Stimulated activated CD4-positive, alpha-beta T cell treated with anti-CD3 and anti-CD28 coated beads, Interleukin-15, amount 100 ng/mL, for 1 hour (primary cell): ENCODE measurements at places on chromosomes 7 and 10.

GRCh38 chr10:118734475-118734874 lies 20.3 kb downstream of the CACUL1 start:
- DNase-seq = no peak

DNA sequence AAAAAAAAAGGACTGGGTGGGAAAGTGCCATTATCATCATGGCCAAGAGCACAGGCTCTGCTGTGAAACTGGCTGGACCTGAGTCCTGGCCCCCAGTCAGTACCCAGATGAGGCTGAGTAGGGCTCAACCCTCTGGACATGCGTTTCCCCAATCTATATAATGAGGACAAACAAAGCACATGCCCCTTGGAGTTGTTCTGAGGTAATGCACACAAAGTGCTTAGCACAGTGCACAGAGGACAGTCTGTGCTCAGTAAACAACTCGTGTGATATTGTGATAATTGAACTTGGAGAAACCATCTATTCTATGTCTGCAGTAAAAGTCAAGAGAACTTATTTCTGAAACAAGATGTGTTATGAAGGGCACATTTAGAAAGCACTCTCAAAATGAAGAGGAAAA lies 138.8 kb downstream of the KCNMA1 start:
- no peak for DNase-seq

DNA sequence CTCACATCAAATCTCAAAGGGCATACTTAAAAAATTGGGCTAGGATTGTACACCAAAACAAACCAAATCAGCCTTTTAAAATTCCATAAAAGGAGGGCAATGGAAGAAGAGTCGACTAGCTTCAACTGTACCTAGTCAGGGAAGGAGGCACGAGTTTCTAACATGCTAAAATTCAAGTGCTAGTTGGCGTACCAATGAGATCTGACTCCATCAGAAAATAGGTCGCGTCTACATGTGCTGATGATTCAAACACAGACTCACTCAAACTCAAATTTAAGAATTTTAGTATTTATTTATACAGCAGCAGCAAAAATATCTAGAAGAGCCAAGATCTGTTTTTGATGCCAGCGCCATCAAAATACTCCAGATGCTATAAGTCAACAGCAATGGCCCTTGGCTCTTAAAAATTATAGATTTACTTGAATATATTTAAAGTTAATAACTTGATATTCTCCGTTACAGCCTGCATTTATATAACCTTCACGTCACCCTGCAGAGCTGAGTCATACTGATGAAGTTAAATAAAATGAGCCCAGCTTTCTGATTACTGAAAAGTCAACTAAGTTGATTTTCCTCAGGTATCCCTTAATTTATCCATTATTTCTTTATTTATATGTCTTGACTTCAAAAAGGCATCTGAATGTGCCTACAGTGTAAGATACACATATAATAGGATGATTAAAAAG lies 302.1 kb upstream of the IMMP2L start:
- no peak for DNase-seq

DNA sequence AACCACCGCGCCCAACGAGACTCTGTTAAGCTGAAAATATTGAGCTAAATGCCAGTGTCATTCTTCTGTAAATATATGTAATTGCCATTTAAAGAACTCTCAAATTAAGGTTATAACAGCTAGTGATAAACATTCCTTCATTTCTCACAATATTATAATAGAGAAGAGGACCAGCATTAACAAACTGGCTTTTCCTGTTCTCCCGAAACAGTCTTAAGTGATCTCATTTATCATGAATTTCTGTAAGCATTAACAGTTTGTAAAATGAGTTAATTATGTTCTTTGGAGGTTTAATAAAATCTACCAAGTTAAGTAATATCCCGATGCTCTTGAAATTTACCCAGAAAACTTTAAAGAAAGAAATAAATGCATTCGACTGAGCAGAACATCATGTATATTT lies 352.8 kb downstream of the KCNMA1 start:
- no peak for DNase-seq

- no peak for DNase-seq
These were observed 24.8 kb upstream of the INPP5A start for GRCh38 chr10:132512693-132513345.

GRCh38 chr7:23471106-23471859 lies 992 bp upstream of the IGF2BP3 start:
- no peak for DNase-seq

- DNase-seq = no peak
These were observed 209.3 kb upstream of the TBX20 start for GRCh38 chr7:35463176-35463700.

GRCh38 chr10:78875932-78876331 lies 192.8 kb upstream of the ZMIZ1 start:
- no peak for DNase-seq

DNA sequence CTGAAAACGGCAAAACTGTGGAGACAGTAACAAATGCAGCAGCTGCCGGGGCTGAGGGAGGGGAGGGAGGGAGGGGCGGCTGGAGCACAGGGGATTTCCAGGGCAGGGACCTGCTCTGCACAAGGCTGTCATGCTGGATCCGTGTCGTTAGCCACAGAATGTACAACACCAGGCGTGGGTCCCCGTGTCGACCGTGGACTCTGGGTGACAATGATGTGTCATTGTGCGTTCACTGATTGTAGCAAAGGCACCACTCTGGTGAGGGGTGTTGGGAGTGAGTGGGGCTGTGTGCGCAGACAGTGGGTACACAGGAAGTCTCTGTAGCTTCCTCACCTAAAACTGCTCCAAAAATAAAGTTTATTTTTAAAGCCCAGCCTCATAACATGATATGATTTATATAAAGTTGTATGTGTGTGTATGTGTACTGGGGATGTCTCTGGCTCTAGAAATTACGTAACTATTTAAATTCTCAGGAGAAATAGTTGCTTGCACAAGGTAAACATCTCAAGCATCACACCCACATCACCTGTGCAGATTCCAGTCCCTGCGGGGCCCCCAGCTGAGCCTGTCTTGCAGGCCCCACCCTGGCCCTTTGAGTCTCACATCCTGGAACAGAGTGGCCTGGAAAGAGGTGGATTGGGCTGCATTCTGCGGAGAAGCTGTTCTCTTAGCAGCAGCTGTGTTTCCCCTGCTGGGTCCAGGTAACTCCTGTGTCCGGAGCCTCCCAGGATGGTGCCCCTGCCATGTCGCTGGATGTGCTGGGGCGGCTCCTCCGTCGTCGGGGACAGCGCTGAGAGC lies 135.7 kb downstream of the DYNC2I1 start:
- no peak for DNase-seq

DNA sequence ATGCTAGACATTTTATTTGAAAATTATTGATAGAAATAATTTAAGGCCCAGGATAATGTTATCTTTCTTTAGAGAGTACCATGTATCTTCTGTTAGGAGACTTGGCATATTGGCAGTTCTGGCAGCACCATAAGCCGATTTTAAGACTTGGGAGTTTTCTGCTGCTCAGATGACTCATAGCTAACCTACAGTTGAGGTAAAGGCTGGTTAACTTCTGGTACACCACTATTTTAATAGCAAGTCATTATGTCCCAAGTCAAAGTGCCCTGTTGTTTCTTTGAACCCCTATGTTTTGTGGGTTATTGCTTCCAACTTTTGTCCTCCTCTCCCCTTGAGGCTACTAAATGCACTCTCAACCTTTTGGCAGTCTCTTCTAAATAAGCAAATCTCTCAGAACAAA lies 25.2 kb downstream of the ATRNL1 start:
- no peak for DNase-seq

GRCh38 chr10:103843045-103843444 lies 12.3 kb downstream of the SH3PXD2A start:
- DNase-seq = no peak

DNA sequence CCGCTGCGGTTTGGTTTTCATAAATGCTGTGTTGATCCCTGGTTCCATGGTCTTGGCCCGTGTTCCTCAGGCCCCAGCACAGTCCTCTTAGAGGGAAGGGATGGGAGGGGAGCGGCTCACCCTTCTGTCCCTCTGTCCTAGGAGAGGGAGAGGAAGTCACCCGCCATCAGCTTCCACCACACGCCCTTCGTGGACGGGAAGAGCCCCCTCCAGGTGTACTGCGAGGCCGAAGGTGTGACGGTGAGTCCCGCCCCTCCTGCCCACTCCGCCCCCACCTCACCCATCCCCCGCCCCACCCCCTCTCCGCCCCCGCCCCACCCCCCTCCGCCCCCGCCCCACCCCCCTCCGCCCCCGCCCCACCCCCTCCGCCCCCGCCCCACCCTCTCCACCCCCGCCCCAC lies 37.5 kb upstream of the DPYSL4 start:
- no peak for DNase-seq

DNA sequence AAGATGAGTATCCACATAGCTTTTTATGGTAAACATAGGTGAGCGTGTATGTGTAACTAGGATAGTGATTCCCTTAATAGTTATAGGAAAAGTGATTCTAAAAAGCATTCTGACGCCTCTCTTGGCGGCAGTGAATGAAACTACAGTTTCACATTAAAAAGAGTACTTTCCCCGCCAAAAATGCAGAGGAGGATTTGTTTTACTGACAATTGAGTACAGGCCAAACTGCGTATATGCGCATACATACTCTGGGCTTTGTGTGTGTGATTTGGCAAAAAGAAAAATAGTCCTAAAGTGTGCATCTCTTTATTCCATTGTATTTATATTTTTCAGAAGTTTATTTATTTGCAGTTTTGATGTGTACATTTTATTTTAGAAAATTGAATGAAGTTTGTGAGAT lies 10.3 kb downstream of the CUL1 start:
- no peak for DNase-seq

DNA sequence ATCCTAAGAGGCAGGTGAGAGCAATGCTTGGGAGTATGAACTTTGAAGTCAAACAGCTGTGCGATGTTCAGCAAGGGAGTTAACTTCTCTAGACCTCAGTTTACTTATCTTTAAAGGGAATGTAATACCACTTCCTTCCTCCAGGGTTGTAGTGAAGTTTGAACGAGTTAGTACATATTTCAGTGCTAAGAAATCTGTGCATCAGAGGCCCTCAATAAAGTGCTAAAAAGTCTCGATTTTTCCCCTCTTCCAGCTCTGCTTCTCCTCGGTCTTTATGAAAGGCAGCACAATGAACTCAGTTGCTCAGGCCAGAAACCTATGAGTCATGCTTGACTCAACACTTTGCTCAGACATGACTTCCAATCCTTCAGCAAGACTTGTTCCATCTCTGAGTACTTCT lies 418.9 kb downstream of the MDFIC start:
- DNase-seq = no peak

DNA sequence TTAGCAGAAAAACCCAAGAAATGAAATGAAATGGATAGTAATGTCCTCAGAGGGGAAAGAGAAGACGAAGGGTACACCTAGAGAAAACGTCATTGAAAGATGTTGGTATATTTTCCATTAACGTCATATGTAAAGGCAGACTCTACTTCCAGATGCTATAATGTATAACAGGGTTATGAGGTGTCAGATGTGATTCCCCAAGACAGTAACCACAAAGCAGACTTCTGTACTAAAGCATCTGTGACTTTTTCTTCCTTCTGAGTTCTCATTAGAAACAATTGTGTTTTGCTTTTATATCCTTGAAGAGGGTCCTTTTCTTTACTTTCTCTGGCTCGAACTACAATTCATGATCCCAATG lies 37.4 kb downstream of the LRRC72 start:
- DNase-seq = no peak

- no peak for DNase-seq
These were observed 25.1 kb downstream of the PRKAG2 start for GRCh38 chr7:151851782-151852181.

- no peak for DNase-seq
These were observed 120.9 kb downstream of the PKD1L1 start for GRCh38 chr7:47827351-47827756.

DNA sequence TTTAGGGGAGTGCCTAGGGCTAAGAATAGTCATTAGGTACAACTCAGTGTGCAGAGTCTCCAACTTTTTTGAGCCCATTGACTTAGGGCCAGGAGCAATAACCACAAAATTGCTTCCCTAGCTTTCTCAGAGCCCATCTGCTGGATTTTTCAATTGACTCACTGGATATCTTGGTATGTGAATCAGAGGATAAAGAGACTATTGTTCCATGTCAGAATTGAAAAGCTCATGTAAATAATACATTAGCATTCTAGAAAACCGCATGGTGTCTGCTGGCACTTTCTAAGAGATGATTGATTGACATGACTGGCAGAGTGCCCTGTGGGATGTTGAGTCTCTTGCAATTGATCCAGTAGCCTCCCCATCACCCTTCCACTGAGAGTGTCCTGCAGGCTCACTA lies 246.2 kb downstream of the CCDC7 start:
- no peak for DNase-seq

- DNase-seq = peak; percentile 54
These were observed at the start of gene FAM171A1 for GRCh38 chr10:15370856-15371701. Gene FAM171A1, minus strand, starts transcription at chr10:15371289. Its CDS starts 237 bp downstream, at chr10:15371052.

GRCh38 chr7:36336390-36336789 lies 53.3 kb upstream of the ANLN start:
- DNase-seq = no peak

- no peak for DNase-seq
These were observed 2.9 kb upstream of the ZNF467 start for GRCh38 chr7:149776289-149776688.
